Kidney glomerular epithelial cell (primary cell): ENCODE measurements at places on chromosomes 1 and 21.

DNA sequence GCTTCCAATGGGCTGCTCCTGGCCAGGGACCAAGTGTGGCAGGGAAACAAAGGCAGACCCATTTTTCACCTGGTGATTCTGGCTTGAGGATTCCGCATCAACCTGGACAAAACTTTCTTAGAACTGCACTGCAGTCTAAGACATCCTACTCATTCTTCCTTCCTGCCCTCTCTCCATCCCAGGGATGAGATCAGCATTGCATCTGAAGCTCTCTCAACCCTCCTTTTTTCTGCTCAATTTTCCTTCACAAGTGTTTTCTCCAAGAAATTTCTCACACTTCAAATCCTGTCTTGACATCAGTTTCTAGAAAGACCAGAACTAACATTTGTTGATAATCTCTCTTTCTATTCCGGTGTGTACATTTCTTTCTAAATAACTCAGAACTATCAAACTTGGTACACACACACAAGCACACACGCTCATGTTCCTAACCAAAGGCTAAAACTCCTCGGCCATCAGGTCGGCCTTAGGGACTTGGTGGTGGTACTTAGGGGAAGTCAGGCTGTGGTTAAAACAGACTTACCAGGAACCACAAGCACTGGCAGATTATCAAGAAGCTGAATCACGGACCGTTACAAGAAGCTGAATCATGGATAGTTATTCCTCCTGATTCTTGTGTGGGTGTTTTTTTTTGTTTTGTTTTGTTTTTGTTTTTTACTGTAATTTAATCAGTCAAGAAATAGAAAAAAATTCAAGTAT is 21.0 kb upstream of the CXADR start:
- peak; percentile 95 for DNase-seq

GRCh38 chr1:209704584-209704983 is at the start of gene HSD11B1:
HSD11B1 (plus strand) TSS chr1:209704846; CDS start chr1:209704943, 97 bp downstream.
- DNase-seq, result no peak

GRCh38 chr1:44609412-44609767 is 64.9 kb downstream of the TMEM53 start:
- peak; percentile 52 for DNase-seq

GRCh38 chr1:158058237-158058985 is 65.0 kb downstream of the KIRREL1 start:
- DNase-seq, result no peak

- no peak for DNase-seq
These were observed 235.6 kb downstream of the SMYD3 start for GRCh38 chr1:246271516-246271915.

- DNase-seq, result peak; percentile 90
These were observed 37.3 kb upstream of the COL6A2 start for GRCh38 chr21:46060596-46061061.

GRCh38 chr1:65527707-65528503 is 107.4 kb downstream of the LEPR start:
- no peak for DNase-seq

GRCh38 chr1:225482421-225482950 is 54.6 kb upstream of the LBR start:
- DNase-seq, result no peak

GRCh38 chr1:30263888-30264671 is 459.3 kb downstream of the MATN1 start:
- DNase-seq, result no peak

GRCh38 chr1:108320849-108321248 is 77.0 kb upstream of the NBPF4 start:
- no peak for DNase-seq

GRCh38 chr1:228933753-228934152 is 198.5 kb downstream of the RHOU start:
- DNase-seq, result no peak

DNA sequence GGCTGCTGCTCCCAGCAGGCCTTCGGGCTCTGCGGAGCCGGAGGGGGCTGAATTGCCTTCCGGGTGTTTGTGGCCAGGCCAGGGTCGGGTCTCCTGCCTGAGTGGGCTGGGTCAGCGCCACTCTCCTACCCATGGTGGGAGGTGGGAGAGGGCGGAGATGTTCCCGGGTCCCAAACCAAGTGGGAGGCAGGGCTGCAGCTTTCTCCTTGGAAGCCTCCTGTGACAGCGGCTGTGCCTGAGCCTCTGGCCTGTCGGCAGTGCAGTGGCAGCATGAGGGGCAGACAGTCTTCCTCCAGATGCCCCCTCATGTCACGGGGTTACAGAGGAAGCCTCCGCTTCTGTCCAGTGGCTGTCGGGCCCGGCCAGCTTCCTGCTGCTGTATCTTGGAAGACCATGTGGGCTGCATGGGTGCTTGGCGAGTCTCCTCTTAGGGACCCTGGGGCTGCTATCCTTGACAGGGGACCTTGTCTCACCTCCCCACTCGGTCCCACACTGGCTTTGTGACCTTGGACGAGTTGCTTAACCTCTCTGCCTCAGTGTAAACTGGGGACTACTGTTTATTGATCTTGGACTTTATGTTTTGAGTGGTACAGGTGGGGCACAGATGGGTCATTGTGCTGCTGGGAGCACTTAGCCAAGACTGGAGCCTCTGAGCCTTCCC is 4.3 kb downstream of the SKI start:
- DNase-seq, result no peak

GRCh38 chr1:159141584-159142390 is 29.6 kb upstream of the CADM3 start:
- DNase-seq, result peak; percentile 34

GRCh38 chr1:155976062-155976912 is 2.1 kb downstream of the ARHGEF2 start:
- DNase-seq, result no peak

GRCh38 chr1:74586253-74586897 is 74.0 kb upstream of the LRRC53 start:
- DNase-seq, result no peak

DNA sequence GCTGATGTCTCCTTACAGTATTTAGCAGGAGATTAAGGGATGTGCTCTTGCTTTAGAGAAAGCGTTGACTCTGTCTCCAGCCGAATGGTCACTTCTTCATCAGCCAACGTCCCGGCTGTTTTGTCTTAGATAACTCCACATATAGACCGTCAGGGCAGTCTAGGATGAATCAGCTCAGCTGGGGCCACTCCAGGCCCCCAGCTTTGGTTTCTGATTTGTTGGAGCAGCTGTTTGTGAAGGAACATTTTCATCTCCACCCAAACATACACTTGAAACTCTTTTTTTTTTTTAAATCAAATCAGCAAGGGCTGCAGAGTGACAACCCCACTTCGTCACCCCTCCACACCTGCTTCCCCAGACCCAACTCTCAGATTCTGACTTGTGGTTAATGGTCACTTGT is 206.1 kb upstream of the GALNT2 start:
- DNase-seq, result no peak

DNA sequence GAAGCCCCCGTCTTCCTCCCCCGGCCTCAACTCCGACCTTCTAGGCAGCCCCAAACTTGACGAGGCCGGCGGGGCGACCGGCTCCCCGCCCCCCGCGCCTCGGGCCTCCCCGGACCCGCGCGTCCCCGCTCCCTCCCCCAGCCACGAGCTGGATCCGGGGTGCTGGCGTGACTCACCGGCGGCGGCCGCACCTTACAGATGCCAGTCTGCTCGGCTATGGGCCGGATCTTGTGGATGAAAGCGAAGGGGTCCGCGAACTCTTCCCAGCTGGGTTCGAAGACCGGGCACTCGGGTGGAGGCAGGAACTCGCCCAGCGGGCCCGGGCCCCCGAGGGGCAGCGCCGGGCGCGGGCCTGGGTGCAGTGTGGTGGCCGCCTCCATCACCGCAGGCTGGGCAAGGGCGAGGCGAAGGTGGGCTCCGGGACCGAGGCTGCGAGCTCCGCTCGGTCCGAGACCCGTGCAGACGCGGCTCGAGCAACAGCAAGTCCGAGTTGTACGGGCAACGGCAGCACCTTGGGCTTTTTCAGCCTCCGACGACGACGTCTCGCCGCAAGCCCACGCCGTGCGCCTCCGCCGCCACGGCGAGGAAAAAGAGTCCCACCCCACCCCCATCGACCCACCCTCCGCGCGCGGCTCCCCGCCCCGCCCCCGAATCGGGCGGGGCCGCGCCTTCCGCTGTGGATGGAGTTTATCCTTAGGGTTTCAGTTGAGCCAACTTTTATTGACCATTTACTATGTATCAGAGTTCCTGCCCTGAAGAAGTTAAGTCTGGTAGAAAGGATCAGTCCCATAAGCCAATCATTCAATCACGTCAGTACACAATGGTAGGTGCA is at the start of gene KDM5B:
TSS of gene KDM5B (minus strand) at position 496 of the 832 bp plus-strand sequence. CDS start at position 380, 116 bp downstream.
- DNase-seq, result peak; percentile 13

GRCh38 chr1:173210716-173211231 is 3.6 kb upstream of the TNFSF4 start:
- DNase-seq, result no peak

DNA sequence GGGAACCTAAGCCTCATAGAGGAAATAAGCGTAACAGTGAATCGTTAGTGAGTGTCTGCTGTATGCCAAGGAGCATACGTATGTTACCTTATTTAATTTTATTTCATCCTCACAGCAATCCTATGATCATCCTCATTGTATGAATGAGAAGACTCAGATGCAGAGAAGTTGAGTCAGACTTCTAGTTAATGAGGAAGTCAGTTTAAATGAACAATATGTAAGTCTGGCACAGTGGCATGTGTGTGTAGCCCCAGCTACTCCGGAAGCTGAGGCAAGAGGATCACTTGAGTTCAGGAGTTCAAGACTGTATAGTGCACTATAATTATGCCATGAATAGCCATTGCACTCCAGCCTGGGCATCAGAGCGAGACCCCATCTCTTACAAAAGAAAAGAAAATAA is 148.0 kb downstream of the ZZZ3 start:
- DNase-seq, result no peak

DNA sequence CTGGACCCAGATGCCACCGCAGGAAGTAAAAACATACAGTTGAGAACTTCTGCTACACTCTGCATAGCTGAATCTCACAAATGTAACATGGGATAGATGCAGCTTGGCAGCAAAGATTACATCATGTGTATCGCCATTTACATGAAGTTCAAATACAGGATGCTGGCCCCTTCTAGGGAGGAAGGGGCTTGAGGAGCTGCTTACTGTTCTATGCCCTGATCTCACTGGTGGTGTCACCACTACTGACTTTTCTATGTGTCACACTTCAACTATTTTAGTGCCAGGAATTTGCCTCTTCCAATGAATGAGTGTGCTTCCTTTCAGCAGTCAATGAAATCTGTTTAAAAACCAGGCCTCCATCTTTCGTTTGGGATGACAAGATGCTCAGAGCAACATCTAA is 31.1 kb downstream of the MRAP start:
- DNase-seq, result no peak

DNA sequence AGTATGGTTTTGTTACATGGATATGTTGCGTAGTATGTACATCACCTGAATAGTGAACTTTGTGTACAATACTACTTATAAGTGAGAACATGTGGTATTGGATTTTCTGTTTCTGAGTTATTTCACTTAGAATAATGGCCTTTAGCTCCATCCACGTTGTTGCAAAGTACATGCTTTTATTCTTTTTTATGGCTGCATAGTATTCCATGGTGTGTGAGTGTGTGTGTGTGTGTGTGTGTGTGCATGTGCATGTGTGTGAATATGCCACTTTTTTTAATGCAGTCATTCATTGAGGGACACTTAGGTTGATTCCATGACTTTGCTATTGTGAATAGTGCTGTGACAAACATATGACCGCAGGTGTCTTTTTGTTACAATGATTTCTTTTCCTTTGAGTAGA is 147.8 kb downstream of the LEPR start:
- no peak for DNase-seq

DNA sequence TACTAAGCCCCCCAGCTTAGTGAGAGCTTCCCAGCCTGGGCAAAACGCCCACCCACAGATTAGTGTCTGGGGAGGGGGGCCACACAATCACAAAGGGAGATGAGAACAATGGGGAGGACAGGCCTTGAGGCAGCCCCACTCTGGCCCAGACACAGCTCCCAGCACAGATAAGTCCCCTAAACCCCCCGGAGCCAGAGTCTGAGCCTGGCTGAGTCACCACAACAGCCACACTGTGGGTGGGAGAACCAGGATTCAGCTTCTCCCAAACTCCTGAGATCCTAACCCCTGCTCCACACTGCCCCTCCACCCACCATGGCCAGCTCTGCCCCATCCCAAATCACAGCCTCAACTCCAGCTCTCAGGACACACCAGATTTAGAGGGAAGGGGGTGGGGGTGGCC is 4.2 kb downstream of the NECTIN4 start:
- DNase-seq, result no peak

DNA sequence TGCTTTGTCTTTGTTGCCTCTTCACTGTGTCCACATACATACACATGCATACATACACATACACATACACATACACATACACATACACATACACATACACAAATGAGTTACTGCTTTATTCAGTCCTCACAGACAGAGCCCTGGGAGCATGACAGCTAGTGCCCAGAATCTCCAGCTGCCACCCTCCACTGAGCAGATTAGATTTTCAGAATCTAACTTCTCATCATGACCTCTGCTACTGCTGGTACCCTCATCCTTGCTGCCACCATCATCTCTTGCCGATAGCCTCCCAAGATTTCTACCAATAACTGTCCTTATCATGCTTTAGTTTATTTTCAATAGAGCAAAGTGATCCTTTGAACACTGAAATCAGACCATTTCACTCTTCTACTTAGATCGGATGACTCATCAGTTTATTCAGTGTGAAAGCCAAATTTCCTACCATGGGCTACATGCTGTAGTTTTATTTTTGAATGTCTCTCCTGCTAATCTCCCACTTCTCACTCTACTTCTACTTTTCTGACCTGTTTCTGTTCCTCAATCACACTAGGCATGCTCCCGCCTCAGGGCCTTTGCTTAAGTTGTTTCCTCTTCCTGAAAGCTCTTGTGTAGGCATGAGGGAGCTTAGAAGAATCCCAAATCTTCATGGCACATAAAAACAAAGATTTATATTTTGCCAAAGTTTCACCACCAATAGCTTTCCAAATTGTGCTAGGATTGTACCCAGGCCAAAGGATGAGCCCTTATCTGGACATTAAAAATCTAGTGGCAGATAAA is 43.0 kb downstream of the ATP6V1G3 start:
- DNase-seq, result peak; percentile 11

DNA sequence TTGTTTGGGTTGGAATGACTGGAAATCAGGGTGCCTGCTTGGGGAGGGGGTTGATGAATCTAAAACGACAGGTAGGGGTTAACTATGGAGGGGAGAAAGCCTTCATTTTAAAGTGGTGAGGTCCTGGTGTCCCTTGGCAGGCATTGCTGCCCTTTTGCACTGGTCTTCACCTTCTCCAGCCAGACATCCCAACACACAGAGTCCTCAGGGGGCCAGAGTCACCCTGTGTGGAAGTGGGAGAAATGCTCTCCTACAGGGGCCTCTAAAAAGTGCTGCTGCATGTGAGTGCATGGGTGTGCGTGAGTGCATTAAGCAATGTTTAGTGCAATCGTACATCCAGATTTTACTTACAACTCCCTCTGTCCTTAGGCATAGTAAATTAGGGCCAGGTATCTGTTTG is 39.0 kb downstream of the TEX35 start:
- no peak for DNase-seq

GRCh38 chr1:37764414-37764825 is 500 bp downstream of the EPHA10 start:
- peak; percentile 32 for DNase-seq

GRCh38 chr1:170664093-170664827 is at the start of gene PRRX1:
PRRX1 (plus strand) TSS chr1:170664131; CDS start chr1:170664219, 88 bp downstream.
- peak; percentile 21 for DNase-seq
